ENCODE measurements at places on chromosomes 6 and 20.

- no peak for DNase-seq
Measured at GRCh38 chr20:57654998-57655808, 35.0 kb upstream of the ZBP1 start.

DNA sequence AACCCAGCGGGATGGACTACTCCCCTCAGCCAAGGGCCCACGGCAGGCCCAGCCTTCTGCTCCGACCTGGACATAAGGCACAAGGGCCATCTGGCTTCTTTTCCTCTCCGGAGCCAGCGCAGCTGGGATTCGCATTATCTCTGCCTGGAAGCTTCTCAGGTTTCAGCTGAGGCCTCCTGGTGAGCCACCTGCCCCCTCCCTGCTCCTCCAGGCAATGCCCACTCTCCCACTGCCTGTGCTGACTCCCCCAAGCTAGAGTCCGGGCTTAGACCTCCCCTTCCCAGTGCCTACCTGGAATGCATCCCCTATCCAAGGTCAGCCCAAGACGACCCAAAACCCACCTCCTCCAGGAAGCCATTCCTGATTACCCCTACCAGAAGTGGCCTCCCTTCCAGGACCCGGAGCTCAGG is 60.7 kb downstream of the EZR start:
- DNase-seq, result no peak

GRCh38 chr6:49553384-49553783 is 2.9 kb downstream of the C6orf141 start:
- DNase-seq, result no peak

DNA sequence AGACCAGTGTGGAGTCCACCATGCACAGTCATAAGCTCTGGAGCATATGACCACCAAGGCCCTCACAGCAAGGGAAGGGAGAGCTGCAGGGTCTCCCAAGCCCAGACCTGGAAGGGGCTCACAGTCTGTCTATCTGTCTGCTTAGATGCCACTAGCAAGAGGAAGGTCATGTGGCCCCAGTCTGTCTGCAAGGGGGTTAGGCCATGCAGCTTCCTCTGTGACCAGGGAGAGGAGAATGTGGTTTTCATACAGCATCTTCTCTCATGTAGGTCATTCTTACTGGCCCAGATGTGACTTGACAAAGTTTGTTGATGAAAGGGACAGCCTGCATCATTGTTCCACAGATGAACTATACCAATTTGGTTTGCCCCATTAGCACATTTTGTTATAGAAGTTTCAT is 260.8 kb downstream of the FARS2 start:
- no peak for DNase-seq

GRCh38 chr6:83370567-83370966 is 60.3 kb downstream of the ME1 start:
- no peak for DNase-seq

GRCh38 chr20:14902432-14903089 is 565.1 kb upstream of the FLRT3 start:
- DNase-seq, result no peak

DNA sequence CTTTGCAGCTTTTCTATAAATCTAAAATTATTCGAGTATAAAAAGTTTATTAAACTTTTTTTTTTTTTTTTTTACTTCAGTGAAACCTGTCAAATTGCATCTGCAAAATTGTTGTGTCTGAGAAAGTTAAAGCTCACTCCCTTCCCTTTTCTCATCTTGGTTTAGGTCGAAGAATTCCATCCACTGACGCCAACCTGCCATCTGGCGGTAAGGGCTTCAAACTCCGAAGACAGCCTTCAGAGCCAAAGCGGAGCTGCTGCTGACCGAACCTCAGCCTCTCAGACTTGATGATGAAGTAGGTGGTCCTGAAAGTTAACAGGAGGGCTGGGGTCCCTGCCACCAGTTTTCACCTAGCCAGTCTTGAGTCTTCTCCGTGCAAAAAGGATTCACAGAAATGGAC is 29.6 kb upstream of the VAPB start:
- no peak for DNase-seq

- DNase-seq, result no peak
Measured at GRCh38 chr20:57655809-57656155, 35.6 kb upstream of the ZBP1 start.

- peak; percentile 34 for DNase-seq
Measured at GRCh38 chr20:17497821-17498580, 33.2 kb downstream of the BFSP1 start.

DNA sequence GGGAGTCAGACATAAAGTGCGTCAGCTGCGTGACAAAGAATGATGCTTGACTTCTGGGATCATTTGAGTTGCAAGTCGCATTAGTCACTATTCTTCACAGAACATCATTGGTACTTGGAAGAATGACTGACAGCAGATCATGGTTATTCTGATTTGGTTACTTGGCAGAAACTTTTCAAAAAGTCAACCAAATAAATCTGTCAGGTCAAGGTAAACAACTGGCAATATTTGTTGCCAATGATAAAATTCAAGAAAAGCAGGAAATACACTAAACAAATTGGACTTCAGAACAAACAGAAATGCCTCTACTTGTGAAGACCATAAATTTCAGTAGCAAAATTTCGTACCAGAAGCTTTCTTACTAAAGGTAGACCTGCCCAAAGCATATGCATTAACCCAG is 221.6 kb downstream of the TFAP2A start:
- DNase-seq, result no peak

DNA sequence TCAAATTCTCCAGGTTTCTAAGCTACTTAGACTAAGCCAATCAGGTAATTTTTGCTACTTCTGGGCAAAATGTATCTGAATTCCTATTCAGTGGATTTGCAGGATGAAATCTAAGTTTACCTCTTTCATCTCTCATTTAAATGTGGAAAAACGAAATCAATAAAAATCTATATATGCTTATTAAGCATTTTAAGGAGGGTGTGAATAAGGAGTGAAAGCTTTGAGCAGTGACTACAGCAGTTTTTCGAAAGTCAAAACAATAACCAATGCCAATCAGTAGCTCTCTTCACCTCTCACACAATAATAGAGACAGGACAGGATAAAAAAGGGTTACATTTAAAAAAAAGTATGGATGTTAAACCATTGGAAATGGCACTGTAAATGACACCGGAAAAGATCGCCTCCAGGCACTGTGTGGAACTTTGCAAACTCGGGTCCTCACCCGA is 476 bp upstream of the BCKDHB start:
- no peak for DNase-seq

DNA sequence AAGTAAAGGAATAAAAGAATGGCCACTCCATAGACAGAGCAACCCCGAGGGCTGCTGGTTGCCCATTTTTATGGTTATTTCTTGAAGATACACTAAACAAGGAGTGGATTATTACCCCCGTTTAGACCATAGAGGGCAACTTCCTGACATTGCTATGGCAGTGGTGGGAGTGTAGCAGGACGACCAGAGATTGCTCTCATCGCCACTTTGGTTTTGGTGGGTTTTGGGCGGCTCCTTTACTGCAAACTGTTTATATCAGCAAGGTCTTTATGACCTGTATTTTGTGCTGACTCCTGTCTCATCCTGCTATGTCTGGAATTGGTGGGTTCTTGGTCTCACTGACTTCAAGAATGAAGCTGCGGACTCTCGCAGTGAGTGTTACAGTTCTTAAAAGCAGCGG is 78.7 kb downstream of the C6orf52 start:
- no peak for DNase-seq

DNA sequence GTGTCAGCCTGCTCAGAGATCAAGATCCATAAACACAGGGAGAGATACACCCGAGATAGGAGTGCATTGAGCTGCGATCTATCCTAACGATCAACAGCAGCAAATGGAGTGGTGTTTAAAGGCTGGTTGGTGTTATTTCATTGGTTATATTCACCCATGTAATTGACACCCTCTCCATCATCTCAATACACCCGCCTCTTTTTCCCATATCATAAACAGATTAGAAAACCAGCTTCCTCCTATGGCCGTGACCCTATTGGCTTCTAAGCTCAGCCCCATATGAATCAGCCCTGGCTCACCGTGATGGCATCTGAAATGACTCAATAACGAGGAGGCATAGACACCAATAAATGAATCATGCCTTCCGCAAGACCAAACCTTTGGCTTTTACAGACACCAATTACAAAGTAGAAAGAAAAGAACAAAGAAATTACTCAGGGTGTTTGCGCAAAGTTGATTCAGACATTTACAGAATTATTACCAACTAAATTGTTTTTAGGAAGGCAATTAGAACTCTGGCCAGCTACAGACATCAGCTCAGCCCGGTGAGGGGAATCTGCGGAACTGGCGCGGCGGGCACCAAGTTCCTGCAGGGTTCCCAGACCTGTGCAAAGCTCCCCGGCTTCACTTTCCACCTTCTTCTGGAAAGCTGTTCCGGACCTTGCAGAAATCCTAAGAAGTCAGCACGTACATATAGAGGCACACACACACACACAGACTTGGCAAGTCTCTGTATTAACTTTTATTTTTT is 11.5 kb downstream of the PMEPA1 start:
- DNase-seq, result no peak

DNA sequence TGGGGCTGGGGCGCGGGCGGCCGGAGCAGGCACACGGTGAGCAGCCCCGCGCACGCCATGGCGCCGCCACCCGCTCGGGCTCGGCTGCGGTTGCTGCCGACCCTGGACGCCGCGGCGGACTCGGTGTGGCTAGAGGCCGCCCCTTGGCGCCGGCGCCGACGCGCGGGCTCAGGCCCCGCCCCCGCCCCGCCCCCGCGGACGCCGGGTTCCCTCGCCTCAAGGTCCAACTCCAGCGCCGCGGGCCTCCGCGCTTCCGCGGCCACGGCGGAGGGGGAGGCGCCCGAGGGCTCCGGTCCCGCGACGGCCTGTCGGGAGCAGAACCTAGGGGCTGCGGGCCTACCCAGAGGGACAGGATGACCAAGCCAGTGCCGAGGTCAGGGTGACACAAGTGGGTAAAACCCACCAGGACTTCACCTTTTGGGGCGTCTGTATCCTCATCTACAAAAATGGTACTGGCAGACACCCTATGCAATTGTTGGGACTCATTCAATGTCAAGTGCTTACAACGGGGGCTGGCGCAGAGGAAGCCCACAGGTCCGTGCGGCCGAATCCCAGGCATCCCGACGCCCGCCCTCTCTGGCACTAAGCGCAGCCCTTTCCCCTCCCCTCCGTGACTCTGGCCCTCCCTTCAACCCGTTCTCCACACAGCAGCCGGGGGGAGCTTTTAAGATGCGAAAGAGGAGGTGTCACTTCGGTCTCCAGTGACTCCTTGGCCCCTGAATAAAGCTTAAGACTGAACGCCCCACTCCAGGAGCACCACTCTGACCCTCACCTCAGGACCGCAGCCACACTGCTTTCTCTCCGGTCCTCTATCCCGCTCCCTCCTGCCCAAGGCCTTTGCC is at the start of gene NECAB3:
Gene NECAB3 (minus strand): TSS at position 135 of the 842 bp plus-strand sequence. CDS start 76 bp downstream, at position 59.
- no peak for DNase-seq

DNA sequence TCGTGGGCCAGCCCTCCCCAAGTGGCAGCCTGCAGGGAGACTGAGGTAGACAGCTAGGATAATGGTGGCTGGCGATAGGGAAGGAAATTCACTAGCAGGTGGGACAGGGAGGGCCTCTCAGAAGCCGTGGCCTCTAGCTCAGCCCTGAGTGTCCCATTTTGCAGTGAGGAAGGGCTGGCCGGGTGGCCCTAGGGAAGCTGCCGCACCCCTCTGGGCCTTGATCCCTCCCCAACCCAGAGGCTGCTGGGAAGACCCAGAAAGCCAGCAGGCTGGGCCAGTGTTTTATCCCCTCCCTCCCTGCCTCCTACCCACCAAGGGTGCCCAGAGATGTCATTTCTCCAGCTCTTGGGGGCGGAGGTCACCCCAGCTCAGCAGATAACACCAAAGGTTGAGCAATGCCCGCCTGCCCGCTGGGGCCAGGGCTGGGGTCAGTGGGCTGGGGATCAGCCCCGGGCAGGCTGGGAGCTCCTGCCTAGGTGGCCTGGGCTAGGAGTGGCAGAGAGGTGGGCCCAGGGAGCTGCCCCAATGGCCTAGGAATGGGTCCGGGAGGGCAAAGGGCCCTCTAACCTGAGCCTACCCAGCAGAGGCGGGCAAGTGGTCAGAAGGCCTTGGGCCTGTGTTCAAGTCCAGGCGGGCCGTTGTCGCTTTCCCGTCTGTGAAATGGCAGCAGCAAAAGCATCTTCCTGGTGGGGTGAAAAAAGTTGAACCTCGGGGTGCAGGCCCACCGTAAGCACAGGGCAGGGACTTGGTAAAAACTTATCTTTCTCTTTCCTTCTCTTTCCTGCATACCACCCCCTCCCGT is 1.6 kb upstream of the CEBPB start:
- no peak for DNase-seq

- DNase-seq, result no peak
Measured at GRCh38 chr20:11098888-11099287, 425.1 kb upstream of the JAG1 start.

DNA sequence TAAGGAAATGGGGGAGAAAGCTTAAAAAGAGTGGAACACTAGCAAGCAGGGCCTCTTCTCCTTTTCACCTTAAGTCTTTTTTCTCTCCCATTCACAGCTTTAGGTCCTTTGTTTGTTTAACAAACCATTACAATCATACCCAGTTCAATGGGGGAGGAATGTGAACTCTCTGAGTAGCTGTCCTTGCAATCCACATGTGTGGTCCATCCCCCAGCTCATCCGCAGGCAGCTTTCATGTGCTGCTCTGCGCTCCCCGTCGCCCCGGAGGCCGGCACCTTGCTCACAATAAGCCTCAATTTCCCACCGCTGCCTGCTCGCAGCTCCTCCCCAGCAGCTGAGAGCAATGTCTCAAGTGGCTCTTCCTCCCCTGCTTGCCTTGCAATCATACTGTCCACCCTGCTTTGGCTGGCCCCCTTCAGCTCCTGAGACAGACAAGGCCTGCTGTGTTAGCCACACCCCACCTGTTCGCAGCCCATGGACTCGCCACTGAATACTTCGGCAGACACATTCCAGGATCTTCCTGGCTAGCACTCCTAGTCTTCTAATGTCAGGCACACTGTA is 49.1 kb downstream of the PLAGL1 start:
- no peak for DNase-seq

- no peak for DNase-seq
Measured at GRCh38 chr20:38060536-38060935, 27.0 kb downstream of the RPRD1B start.

DNA sequence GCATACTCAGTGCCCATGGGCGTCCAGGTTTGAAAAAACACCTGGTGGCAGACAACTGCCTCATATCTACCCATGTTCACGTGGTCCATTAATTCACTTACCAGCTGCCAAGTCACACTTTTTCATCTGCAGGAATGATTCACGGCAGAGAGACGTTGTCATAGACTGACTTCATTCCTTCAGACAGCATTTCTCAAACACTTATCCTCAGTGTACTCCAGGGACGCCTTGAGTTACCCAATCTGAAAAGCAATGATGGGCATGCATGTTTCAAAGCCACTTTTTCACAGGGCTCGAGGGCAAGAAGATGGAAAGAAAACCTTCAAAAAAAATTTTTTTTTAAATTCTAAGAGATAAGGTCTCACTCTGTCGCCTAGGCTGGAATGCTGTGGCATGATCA is 6.0 kb downstream of the MMP24OS start:
- DNase-seq, result no peak

Data from DMS79 (cell line).